NCI-H510A treated with DMSO at 0.1 percent for 48 hours (cell line): ENCODE measurements at places on chromosomes 16 and 17.

DNA sequence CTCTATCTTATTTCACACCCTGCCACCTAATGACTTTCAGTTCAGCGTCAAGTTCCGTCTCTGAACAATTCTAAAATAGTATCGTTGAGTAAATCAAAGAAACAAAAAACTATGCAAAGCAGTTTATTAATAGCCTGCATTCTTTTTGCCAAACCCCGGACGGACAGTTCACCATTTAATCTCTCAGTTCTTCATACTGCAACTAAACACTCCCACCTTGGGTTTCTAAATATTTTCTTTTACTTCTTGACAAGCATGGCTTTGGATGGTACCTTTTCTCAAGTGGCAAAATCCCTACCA lies 1.2 kb downstream of the MYH11 start:
- DNase-seq: no peak

- DNase-seq: peak; percentile 54
Observed at GRCh38 chr17:55706808-55707773, 15.6 kb downstream of the TMEM100 start.

- no peak for DNase-seq
Observed at GRCh38 chr16:83308414-83308813, 499.4 kb upstream of the HSBP1 start.

- DNase-seq: no peak
Observed at GRCh38 chr17:83123896-83124801, 44.7 kb downstream of the METRNL start.

- DNase-seq: no peak
Observed at GRCh38 chr16:90018652-90019542, at the start of gene DBNDD1. TSS of gene DBNDD1 (minus strand) at chr16:90019456. CDS start at chr16:90019341, 115 bp downstream.

DNA sequence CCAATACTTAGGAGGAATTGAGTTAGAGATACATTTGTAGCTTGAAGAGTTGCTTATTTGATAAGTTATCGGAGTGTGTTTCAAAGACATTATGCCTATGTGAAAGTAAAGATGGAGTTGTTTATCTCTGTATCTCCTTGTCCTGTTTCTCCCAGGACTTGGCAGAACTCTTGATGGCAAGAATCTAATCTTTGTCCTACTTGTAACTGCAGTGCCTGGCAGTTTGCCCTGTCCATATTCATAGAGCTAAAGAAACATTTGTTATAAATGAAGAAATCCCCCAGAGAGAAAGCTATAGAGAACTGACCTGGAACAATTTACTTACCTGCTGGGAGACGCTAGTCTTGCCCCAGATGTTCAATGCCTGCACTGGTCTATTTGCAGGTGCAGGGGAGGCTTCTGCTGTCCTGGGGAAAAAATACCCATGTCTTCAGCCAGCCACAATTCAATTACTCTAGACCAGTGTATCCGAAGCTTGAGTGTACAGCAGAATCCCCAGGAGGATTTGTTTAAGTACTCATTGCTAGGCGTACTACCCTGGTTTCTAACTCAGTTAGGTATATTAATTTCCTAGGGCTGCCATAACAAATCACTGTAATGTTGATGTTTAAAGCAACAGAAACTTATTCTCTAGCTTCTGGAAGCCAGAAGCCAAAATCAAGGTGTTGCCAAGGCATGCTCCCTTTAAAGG lies 410.0 kb upstream of the HSBP1 start:
- DNase-seq: no peak

GRCh38 chr17:72920513-72920912 lies 172.0 kb downstream of the SLC39A11 start:
- no peak for DNase-seq

GRCh38 chr16:259226-259625 lies 16.5 kb downstream of the RGS11 start:
- DNase-seq: no peak

DNA sequence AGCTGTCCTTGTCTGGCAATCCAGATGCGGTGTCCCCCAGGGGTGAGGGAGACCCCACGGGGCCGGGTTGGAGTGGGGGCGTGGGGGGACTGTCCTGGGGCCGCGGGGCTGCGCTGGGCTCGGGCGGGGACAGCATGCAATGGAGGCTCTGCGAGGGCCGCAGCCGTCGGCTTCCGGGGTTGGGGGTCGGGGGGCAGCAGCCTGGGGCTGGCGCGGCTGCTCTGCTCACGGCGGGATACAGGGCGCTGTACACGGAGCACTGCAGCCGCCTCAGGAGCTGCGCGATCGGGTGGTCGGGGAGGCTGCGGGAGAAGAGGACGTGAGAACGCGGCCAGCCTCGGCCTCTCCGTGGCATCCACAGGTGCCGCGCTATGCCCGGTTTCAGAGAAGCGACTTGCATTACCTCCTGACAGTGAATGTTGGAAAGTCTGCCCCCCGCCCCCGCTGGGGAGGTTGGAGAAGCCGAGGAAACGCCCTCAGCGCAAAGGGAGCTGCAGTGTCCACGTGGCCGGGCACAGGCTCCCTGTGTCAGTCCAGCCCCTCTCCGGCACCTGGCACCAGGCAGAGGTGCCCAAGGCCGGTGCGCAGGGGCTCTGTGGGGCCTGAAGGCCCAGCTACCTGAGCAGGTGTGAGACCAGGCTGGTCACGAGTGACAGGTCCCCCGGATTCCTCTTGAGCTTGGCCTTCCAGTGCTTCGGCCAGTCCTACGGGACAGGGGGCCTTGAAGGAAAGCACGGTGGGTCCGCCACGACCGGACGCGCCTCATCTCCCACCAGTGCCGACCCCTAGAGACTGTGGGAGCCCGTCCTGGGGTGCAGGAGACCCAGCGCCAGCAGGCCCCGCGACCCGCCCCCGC lies 9.4 kb upstream of the SPATA2L start:
- DNase-seq: no peak

DNA sequence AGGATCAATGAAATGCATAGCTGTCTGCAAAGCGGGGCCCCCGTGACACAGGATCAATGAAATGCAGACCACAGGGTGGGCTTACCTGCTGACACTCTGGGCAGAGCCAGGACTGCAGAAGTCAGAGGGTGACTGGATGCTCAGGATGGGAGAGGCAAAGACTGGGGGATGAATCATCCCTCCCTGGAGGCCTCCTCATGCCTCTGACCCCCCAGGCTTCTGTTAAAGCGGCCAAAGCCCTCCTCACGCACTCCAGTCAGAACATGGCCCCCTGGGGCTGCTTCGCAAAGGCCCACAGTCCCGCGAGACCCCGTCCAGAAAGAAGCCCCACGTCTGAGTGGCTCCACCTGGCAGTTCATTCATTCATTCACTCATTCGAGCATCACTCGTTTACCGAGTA lies 38.4 kb upstream of the FOXF1 start:
- DNase-seq: no peak

GRCh38 chr16:67177743-67178699 lies 5.7 kb downstream of the MATCAP1 start:
- peak; percentile 85 for DNase-seq

- no peak for DNase-seq
Observed at GRCh38 chr17:73072219-73072962, 20.1 kb downstream of the SLC39A11 start.

GRCh38 chr17:75188614-75189013 lies 5.9 kb upstream of the SUMO2 start:
- DNase-seq: no peak

GRCh38 chr16:59432896-59433295 lies 698.8 kb upstream of the GOT2 start:
- no peak for DNase-seq

GRCh38 chr17:51572115-51572514 lies 311.8 kb downstream of the UTP18 start:
- no peak for DNase-seq

DNA sequence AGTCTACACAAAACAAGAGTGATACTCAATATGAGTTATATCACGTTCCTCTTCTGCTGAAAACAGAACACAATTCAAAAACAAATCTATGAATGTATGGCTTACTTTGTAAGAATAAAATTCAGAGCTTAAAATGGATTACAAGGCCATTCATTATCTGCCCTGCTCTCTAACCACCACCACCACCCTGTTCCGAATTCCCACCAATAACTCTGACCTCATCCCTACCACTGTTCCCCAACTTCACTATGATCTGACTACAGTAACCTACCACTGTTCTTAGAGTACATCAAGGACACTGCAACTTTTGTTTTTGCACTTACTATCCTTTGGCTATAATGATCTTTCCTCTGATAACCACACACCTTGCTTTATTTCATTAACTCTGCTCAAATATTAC lies 21.3 kb downstream of the FBXL20 start:
- no peak for DNase-seq

GRCh38 chr17:67759355-67760171 lies 41.8 kb downstream of the NOL11 start:
- DNase-seq: no peak

- DNase-seq: no peak
Observed at GRCh38 chr16:66984892-66985311, 3.5 kb upstream of the CES4A start.

DNA sequence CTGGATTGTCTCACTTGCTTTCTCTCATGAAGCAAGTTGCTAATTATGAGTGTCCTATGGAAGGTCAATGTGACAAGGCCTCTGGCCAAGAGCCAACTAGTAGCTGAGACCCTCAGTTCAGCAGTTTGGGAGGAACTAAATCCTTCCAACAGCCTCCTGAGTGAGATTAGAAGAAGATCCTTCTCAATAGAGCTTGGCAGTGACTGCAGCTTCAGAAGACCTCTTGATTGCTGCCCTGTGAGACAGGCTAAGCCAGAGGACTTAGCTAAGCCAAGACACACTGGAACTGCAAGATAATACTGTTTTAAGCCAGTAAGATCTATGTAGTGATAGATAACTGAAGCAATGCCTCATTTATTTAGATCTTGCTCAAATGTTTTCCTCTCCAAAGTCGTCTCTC lies 34.3 kb downstream of the PCTP start:
- no peak for DNase-seq

- peak; percentile 69 for DNase-seq
Observed at GRCh38 chr17:7308625-7309433, 1.4 kb downstream of the EIF5A start.

DNA sequence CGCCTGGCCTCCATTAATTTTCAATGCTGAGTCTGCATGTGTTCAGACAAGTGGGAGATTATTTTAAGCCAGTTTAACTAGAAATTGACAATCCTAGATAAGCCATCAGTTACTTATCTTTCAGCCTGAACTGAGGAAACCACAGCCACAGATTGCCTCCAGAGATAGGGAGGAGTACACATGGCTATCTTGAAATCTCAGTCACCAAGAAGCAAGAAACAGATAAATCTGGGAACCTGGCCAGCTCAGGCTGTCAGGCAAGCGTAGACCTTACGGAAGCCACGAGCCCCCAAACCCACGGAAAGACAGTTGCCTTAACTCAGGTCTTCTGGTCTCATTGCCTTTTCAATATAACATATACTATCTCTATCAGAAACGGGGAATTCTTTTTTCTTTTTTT lies 2.0 kb upstream of the GLG1 start:
- no peak for DNase-seq

GRCh38 chr17:17365476-17366110 lies 62.4 kb downstream of the NT5M start:
- DNase-seq: no peak

DNA sequence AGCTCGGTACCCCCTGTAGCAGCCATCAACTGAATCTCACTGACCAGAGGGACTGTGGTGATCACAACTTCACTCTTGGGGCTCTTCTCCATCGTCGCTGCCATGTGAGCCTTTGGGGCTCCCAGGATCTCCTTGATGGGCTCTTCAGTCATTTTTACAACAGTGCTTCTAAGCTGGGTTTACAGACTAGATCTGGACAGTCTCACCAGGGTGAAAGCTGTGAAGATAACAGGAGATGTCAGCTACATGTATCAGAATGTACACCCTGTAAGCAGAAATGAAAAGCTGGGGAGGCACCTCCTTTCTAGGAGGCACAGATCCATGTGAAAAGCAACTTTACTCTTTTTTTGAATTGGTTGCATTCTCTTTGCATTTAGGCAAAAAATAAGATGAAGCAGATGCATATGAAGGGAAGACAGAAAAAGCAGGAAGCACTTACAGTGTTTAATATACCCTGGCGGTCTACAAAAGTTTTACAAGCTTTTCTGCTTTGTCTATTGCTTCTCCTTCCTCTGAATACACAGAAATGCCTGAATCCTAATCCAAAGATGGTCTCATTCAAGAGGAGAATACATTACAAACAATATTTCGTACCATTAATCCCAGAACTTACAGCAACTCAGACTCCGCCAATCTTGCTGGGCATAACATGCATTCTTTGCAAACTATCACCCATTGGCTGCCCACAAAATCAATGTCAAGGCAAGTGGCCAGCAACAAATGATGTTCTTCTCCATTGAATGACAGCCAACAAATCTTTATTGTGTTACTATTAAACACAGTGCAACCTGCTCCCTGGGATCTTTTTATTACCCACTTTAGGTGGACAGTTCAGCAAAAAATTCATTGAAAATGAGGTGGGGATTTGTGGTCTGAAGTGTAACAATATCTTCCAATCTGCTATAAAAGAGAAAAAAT lies 1.5 kb downstream of the TMEM100 start:
- no peak for DNase-seq

GRCh38 chr16:1258906-1259759 lies 3.3 kb downstream of the TPSD1 start:
- no peak for DNase-seq

- no peak for DNase-seq
Observed at GRCh38 chr16:48818257-48818656, 208.3 kb upstream of the N4BP1 start.

GRCh38 chr17:68375566-68375965 lies 81.7 kb downstream of the WIPI1 start:
- DNase-seq: no peak

- no peak for DNase-seq
Observed at GRCh38 chr16:49017501-49017900, 264.1 kb downstream of the CBLN1 start.

DNA sequence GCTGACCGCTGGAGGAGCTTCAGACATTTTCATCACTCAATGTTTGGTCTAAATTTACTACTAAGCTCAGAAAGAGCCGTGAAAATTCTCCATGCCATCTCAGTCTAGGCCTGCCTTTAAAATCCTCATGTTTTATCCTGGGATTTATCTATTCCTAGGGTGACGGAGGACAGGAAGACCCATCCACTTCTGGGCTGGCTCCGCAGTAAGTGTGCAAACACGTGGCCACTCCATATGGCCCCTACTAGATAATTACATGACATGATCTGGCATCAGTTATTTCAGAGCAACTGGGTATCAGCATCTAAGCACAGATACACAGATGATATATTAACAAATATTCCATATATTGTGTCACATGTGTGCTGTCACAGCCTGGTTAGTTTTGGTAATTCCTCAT lies 77.8 kb upstream of the HS3ST4 start:
- no peak for DNase-seq

- DNase-seq: no peak
Observed at GRCh38 chr16:272633-273546, 2.9 kb downstream of the RGS11 start.

GRCh38 chr16:72743011-72743761 lies 304.7 kb downstream of the ZFHX3 start:
- DNase-seq: no peak
